ENCODE measurements at places on chromosomes 5 and 9. TPM values are rescaled to one million over a fixed set of nuclear protein-coding genes. Genes with fewer than 3 reads are reported as not detected.

The FBP2 gene
- total RNA-seq: not detected

- no peaks in the 10 kb centered on the region for H3K36me3 ChIP-seq
- peaks cover 2% of the 10 kb centered on the region for H3K4me1 ChIP-seq
- no peaks in the 10 kb centered on the region for H3K27me3 ChIP-seq
- DNase-seq: no peak
- H3K27ac ChIP-seq: no peak overlapping the region
- no peak overlapping the region for H3K4me3 ChIP-seq
Observed at GRCh38 chr9:89592963-89593726, 11.7 kb upstream of the GADD45G start.

DNA sequence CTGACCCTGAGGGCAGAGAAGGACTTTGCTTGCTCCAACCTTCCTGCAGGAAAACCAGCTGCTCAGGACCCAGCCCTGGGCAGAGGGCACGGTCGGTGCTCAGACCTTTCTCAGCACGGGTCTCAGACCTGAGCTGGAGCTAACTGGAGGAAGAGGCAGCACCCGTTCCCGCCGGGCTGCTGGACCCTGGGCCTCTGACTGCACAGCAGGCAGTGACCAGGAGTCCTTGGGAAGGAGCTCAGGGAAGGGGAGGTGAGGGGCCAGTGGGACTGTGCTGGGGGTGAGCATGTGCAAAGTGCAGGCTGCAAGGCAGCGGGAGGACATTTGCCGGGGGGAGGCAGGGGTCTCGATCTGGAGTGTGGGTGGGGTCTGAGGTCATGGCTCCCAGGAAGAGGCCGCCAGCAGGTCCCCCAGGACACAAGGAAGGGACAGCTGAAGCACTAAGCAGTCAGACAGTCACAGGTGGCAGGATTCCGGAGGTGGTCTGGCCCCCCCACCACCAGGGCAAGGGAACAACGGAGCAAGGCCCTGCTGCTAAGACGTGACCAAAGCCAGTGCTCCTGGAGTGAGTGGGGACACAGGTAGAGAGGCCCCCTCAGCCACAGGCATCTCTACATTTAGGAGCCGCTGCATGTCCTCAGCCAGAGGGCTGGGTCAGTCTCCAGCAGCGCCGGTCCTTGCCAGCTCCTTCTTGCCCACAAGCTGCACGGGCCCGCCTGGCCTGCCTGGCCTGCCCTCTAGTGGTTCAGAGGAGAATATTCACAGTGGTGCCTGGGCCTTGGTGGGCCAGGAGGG, 4.8 kb upstream of the DPM2 start:
- H3K4me3 ChIP-seq: no peak overlapping the region
- H3K36me3 ChIP-seq: peaks cover 8% of the 10 kb centered on the region
- no peaks in the 10 kb centered on the region for H3K4me1 ChIP-seq
- peak; percentile 53 for DNase-seq

DNA sequence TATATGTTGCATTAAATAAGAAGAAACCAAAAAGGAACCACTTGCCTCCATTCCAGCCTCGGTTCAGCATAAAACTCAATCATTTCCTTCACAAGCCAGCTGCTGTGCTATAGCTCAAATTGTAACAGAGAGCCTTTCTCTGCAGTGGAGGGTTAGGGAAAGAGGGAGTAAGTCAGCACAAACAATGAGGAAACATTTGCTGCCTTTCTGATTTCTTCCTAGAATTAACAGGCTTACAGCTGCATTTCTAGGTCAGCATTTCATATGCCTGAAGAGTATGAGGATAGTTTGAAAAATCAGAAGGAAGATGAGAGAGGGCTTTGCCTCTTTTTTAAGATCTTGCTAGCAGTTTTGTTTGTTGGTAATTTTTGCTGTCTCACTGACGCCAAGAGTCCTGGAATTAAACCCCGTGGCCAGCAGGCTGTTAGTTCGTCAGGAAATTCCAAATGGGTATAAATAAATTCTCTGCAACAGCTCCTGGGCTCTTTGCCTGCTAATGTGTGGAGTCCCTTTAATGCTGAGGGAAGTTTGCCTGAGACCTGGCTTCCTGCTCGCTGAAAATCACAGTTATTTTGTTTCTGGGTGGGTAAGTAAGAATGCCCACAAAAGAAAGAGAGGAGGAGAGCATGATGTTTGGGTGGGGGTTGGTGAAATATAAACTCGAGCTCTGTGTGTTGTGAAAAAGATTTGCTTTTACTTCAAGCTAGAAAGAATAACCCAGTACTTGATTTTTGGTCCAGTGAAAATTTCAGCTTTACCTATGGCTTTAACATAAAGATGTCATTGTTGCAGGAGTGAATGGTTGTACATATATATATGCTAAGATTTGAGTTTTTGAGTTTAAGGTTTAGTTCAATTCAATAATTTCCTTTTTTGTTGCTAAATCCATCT, 148.1 kb upstream of the DMRT1 start:
- peaks cover 25% of the 10 kb centered on the region for H3K4me1 ChIP-seq
- no peaks in the 10 kb centered on the region for H3K36me3 ChIP-seq
- peak; percentile 61 for DNase-seq
- H3K4me3 ChIP-seq: peak overlapping the region; percentile 18

GRCh38 chr5:172172912-172173563, 15.0 kb downstream of the STK10 start:
- no peak overlapping the region for H3K4me3 ChIP-seq
- no peak overlapping the region for H3K27ac ChIP-seq
- no peak for DNase-seq

The MORN5 gene
- total RNA-seq: 2.1 TPM

- no peaks in the 10 kb centered on the region for H3K4me1 ChIP-seq
- no peak overlapping the region for H3K27ac ChIP-seq
- no peak overlapping the region for H3K4me3 ChIP-seq
- H3K27me3 ChIP-seq: no peaks in the 10 kb centered on the region
- DNase-seq: no peak
- no peaks in the 10 kb centered on the region for H3K36me3 ChIP-seq
Observed at GRCh38 chr5:68137511-68138140, 77.9 kb upstream of the PIK3R1 start.

The GZMA gene
- total RNA-seq: 0.36 TPM

All from prostate gland (tissue), 2 donors.